ENCODE measurements at places on chromosomes 3 and 15.

GRCh38 chr3:108183181-108183580, 39.0 kb downstream of the IFT57 start:
- no peak for DNase-seq

DNA sequence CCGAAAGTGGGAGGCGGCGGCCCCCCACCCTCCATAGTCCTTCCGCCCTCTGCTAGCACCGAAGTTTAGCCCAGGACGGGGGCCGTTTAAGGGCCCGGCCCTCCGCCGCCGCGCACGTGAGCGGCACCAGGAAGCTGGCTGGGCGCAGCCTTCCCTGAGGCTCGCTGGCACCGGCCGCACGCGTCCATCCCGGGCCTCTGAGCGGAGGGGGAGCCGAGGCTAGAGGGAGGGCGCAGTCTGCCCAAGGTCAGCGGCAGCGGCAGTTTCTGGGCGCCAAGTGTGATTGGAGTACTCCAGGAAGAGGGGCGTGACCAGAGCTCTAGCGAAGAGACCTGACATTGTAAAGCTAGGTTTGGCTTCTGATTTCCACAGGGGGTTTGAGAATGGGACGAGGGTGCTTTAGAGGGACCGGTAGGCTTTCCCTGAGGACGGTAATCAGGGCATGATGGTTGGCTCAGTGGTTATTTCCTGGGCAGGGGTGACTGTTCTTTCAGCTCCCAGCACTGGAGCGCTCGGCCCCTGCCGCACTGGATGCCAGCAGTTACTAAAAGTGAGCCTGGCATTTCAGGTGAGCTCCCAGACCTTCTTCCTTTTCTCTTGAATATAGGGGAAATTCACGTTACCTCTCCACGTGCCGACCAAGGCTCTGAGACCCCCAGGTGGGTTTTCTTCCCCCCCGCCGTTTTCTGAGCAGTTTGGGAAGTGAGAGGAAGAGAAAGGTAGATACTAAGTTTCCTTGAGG, 853 bp downstream of the TEX264 start:
- peak; percentile 87 for DNase-seq

GRCh38 chr3:186013312-186013711, 75.5 kb upstream of the TRA2B start:
- DNase-seq = no peak

GRCh38 chr3:54960082-54960481, 32.2 kb upstream of the LRTM1 start:
- DNase-seq = no peak

- DNase-seq = peak; percentile 57
These were observed 205.6 kb downstream of the TBC1D2B start for GRCh38 chr15:77871852-77872371.

GRCh38 chr3:134682196-134682880, 31.5 kb upstream of the KY start:
- no peak for DNase-seq

DNA sequence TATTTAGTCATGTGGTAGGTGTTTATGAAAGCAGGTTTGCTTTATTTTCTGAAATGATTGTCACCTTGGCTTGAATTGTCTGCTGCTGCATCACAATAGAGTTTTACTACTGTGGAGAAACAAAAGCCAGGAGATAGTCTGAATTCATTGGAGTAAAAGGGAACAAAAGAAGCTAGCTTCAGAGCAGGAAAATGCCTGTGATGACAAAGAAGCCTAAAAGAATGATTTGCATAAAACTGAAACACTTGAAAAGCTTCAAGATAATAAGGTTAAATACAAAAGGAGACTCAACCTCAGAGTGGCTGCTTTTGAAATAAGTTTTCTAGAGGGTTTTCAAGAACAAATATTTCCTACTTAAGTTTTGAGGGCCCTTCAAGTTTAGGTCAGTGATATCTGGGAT, 138.3 kb downstream of the PTPRG start:
- DNase-seq = no peak

GRCh38 chr15:88202231-88202630, 54.3 kb downstream of the NTRK3 start:
- DNase-seq = no peak

DNA sequence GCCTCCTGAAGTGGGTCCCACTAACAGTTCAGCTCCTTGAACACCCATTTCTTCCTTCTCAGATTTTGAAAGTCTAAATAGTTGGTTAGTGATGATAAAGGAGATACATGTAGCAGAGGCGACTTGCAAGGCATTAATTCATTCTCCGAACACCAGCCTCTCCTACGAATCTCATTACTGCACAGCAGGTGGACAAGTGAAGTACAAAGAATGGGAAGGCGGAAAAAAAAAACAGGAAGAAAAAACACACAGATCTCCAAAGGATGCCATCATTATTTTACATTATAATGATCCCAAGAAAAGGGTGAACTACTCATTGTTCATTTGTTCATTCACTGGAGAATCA, 276.5 kb downstream of the MAGI1 start:
- no peak for DNase-seq

GRCh38 chr15:88949734-88950400, 36.7 kb upstream of the MFGE8 start:
- no peak for DNase-seq

DNA sequence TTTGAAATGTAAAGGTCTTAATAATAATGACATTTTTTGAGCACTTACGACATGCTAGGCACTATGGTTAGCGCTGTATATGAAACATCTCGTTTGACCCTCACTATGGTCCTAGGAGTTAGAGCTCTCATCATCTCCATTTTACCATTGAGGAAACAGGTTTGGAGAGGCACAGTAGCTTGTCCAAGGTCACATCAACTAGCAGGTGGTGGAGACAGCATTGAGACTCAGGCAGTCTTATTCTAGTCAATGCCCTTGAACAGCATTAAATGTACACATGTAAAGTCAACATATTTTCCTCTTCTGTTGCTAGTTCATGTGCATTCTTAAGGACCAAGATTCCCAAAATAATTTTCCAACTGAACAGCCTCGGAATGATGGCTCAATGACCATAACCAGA, 4.8 kb downstream of the ARHGEF3 start:
- DNase-seq = no peak

DNA sequence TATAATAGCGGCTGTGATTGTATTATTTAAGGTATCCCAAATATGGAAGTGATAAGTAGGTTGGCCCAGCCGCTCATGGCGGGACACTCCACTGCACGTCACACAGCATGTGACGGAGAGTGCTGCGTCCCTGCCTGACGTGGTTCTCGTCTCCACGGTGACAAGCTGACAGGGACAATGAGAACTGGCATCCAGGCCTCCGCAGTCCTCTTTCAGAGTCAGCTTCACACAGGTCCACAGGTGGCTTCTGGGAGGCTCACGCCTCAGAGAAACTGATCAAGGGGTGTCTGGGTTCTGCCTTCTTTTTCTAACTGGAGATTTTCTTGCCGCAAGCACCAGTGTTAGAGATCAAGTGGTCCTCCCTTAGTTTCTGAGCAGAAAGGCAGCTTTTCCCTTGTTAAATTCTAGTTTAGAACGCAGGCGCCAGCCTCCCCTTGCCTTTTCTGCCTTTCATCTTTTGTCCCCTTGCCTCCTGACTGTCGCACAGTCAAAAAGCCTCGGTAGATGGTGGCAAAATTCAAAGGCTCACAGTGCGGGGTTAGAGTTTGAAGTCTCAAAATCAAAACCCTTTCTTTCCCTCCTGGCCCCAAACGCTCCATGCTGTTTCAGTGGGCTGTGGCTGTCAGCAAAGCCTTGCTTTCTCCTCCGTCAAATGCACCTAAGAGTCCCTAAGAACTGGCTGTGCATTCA, 120.9 kb downstream of the ATP10A start:
- DNase-seq = no peak

- DNase-seq = no peak
These were observed 69.8 kb downstream of the CD200R1L start for GRCh38 chr3:112776836-112777235.

GRCh38 chr3:134357261-134357913, 16.9 kb downstream of the AMOTL2 start:
- DNase-seq = no peak

DNA sequence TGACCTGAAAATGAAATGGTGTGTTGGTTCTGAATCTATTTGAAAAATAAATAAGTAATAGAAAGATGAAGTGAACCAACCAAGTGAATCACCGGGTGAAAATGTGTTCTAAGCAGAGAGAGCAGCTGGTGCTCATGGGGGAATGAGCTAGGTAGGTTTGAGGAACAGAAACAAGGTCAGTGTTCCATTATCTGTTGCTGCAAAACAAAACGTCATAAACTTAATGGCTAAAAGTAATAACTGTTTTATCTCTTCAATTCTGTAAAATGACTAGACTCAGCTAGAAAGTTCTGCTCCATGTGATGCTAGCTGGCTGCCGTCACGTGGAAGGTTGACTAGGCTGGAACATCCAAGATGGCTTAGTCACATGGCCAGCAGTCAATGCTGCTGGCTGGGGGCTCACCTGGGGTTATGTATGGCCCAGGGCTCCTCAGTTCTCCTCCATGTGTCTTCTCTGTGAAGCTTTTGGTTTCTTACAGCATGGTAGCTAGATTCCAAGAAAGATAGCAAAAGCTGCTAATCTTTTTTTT, 13.3 kb upstream of the SH3BP5 start:
- no peak for DNase-seq

- DNase-seq = no peak
These were observed 31.4 kb upstream of the ZBTB38 start for GRCh38 chr3:141336672-141337522.

DNA sequence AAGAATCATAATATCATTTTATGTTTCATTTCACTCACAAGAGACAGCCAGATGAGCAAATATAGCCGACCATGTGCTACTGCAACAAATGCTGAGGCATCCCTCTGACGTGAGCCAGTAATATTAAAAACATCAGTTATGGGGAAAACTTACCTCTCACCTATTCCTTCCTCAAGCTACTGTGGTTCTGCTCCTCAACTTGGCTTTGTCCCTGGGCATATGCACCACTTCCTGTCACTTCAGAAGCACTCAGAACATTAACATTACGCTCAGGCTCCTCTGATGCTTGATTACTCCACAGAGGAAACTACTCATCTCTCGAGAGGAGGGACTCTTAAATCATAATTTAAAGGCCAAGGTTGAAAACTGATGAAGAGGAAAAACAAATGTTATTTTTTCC, 457.0 kb upstream of the ALCAM start:
- no peak for DNase-seq

DNA sequence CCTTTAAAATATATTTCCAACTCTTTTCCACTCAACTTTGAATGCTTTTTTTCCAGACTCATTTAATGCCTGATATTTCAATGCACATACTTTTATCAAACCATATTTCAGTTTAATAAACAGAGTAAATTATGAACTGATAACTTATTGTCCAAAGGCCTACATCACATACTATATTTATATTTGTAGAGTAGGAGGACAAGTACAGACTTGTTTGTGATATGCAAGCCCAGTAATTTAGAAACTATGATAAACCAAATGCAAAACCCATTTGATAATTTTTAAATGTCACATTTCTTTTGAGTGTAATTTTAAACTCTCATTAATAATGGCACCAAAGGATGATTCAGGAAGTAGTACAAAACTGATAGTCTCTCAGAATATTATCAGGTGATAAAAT, 3.3 kb downstream of the RFX7 start:
- no peak for DNase-seq

- peak; percentile 94 for DNase-seq
These were observed 61.4 kb downstream of the SMAD6 start for GRCh38 chr15:66763186-66764071.

DNA sequence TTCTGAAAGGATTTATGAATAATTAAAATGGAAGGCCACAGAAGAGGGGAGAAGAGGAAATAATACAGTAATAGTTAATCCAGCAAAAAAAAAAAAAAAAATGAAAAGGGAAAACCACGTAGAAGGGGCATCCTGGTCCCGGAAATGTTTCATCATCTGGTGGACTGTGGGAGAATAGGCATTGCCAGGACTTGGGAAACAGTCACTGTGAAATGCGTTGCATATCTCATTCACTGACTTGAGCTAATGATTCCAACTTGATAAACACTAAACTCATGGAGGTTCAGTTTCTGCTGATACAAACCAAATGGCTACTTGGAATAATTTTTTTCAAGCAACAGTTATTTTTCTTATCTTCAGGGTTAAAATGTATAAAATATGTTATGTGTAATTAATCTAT, 3.2 kb downstream of the XCR1 start:
- DNase-seq = no peak

- DNase-seq = no peak
These were observed 254.9 kb upstream of the TBL1XR1 start for GRCh38 chr3:177451864-177452830.

GRCh38 chr3:85432081-85432480, 473.3 kb downstream of the CADM2 start:
- DNase-seq = no peak

- no peak for DNase-seq
These were observed 140.4 kb downstream of the NEK10 start for GRCh38 chr3:27228805-27229204.

- peak; percentile 64 for DNase-seq
These were observed 1.2 kb downstream of the NT5DC2 start for GRCh38 chr3:52532517-52532837.

DNA sequence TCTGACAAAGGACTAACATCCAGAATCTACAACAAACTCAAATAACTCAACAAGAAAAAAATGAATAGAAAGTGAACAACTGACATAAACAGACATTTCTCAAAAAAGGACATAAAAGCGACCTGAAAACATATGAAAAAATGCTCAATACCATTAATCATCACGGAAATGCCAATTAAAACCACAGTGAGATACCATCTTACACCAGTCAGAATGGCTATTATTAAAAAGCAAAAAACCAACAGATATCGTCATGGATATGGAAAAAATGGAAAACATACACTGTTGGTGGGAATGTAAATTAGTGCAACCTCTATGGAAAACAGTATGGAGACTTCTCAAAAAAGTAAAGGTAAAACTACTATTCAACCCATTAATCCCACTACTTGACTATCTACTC, 53.3 kb downstream of the ZNF385D start:
- DNase-seq = no peak

GRCh38 chr3:34175636-34176176, 377.3 kb downstream of the PDCD6IP start:
- DNase-seq = no peak

DNA sequence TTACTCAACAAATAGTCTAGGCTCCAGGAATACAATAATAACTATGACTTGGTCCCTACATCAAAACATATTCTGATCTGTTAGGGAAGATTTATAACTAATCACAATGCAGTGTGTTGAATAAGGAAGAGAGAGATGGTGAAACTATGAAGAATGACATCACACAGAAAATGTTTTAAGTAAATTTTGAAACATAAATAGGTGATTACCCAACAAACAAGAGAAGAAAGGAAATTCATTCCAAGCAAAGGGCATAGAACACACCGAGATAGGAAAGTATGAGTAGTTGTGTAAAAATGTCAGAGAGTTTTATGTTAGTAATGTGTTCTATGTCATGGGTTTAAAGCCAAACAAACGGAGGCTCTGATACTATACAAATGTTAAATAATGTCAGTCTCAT, 13.4 kb downstream of the SEC62 start:
- no peak for DNase-seq

GRCh38 chr3:110881069-110881468, 190.5 kb upstream of the NECTIN3 start:
- no peak for DNase-seq

All from Right ventricle myocardium inferior (tissue), 1 donor.